NCI-H1105 (cell line): ENCODE measurements at places on chromosomes 12 and 14.

GRCh38 chr12:57616383-57617101, 5.3 kb downstream of the ARHGEF25 start:
- no peak for DNase-seq

DNA sequence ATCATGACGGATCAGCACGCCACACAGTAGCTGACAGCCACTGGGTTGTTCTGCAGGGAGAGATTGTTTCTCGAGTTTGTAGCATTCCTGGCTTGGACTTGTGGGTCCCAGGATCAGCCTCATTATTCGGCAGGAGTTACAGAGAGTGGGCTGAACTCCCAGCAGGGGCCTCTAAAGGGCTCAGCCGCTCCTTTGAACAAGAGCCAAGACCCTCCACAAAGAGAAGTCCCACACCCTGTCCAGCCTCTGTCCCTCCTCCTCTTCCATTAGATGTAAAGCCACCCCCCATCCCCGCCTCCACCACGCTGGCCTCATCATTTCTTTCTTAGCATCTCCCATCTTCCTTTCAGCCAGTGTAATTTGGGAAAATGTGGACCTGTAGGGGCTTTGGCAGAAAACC, 96.7 kb upstream of the HSPB8 start:
- DNase-seq: no peak

DNA sequence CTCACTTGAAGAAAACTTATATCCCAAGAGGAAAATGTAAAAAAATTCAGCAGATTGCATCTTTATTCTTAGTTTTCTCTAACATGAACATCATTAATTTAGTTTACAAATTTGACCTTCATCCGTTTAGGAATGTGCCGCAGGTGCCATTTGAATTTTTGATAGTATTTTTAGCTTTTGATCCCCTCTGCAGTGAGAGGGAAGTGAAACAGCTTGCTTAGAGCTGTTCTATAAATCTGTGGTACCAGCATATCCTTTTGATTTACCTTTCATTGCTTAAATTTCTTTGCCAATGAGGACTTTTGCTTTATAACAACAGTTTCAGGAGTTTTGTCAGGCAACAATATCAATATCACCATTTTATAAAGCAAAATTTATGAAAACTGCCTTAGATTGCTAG, 32.7 kb downstream of the DUSP6 start:
- DNase-seq: no peak

- DNase-seq: no peak
Measured at GRCh38 chr12:132124766-132125425, 19.2 kb downstream of the DDX51 start.

GRCh38 chr14:49218436-49219092, 367.6 kb downstream of the RPS29 start:
- DNase-seq: no peak

DNA sequence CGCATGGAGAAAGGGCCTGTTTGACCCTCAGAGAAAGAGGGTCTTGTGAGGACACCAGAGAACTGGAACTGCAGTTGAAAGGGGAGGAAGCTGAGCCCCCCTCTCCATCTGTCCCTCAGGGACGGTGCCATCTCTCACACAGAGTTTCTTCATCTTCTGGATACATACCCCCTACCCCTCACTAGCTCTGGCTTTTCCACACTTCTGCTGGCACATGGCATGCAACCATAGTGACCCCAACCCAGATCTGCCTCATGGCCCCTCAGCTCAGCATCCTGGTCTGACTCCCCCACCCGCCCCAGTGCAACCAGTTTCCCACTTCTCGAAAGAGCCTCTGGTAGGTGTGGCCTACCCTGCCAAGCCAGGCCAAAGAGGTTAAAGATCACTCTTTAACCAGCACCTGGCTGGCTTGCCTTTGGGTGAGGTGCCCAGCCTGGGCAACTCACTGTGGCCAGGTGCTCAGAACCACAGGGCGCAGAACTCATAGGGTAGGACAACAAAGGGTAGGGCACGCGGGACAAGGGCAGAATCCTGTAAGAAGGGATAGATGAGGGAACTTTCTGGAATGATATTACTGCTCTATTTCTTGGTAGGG, 25.8 kb downstream of the GALNT16 start:
- DNase-seq: no peak

DNA sequence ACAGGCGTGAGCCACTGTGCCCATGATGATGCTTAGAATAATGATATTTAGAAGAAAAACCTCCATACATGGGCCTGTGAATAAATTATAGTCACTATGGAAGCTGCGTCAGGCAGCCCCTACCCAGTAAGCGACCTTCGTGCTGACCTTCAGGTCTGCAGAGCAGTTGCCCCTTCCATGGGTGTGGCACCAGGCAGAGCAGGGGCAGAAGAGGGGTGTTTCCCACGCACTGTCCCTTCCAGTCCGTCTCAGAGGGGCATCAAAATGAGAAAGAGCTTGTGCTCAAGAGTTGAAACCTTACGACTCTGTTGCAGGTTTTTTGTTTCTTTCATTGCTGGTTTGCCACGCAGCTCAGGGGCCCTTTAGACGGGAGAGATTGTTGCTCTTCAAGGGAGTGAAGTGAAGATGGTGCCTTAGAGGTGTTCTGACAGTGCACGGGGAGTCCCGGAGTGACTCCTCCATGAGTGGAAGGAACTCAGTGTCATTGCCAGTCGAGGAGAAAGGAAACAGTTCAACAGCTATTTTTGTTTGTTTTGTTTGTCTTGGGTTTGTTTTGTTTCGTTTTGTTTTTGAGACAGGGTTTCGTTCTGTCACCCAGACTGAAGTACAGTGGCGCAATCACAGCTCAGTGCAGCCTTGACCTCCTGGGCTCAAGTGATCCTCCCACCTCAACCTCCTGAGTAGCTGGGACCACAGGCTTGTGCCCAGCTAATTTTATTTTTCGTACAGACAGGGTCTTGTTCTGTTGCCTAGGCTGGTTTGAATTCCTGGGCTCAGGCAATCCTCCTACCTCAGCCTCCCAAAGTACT, 13.9 kb downstream of the CKB start:
- no peak for DNase-seq

- no peak for DNase-seq
Measured at GRCh38 chr14:96208739-96209138, 4.1 kb downstream of the BDKRB2 start.

DNA sequence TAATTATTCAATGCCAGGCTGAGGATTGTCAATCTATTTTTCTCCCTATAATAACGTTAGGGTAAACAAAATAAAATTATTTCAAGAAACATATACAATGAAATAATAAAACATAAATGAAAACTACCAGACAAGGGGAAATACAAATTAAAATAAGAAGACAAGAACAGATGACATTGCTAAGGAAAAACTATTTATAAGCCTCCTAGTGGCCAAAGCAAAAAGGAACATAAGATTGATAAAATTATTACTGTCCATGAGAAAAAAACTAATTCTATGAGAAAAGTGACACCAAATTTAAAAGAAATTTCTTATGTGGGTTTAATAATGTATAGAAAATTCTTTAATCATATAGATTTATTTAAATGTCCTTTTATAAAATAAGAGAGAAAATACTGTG, 294.7 kb downstream of the TTC6 start:
- DNase-seq: no peak

DNA sequence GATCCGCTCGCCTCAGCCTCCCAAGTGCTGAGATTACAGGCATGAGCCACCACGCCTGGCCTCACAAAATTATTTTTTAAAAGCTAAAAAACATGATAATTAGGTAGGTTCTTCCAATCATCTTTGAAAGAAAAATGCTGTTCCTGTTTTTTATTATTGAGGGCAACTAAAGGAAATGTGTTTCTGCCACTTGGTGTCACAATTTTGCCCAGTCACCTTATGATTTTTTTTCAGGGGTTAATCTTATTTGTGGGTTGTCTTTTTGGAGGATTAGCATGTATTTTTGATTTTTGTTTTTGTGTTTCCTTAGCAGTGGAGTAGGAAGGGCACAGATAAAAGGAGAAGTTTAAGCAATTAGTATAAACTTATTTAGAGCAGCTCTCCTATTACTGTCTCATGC, 79.8 kb downstream of the PRORP start:
- no peak for DNase-seq

GRCh38 chr14:63375769-63376168, 57.0 kb upstream of the GPHB5 start:
- no peak for DNase-seq

- peak; percentile 28 for DNase-seq
Measured at GRCh38 chr14:83071888-83072501, 1538.3 kb upstream of the SEL1L start.

- DNase-seq: no peak
Measured at GRCh38 chr14:101072070-101072469, 168.5 kb upstream of the RTL1 start.
